Cardiac atrium fibroblast (primary cell): ENCODE measurements at places on chromosomes 11 and 22. TPM values are rescaled to one million over a fixed set of nuclear protein-coding genes. Genes with fewer than 3 reads are reported as not detected.

OR52M1 gene
- not detected in 2 replicates for total RNA-seq

NELL1 gene
- not detected in 2 replicates for total RNA-seq

DDI1 gene
- not detected in 2 replicates for total RNA-seq

INSC gene
- 2.3 TPM in 1 of 2 replicates, not detected in the other for total RNA-seq

NEFH gene
- 0.81 and 2.3 TPM in 2 replicates for total RNA-seq

SLC22A12 gene
- not detected in 2 replicates for total RNA-seq

GAB4 gene
- total RNA-seq: not detected in 2 replicates

FZD4 gene
- 22.8 and 23.8 TPM in 2 replicates for total RNA-seq

WBP2NL gene
- not detected in 2 replicates for total RNA-seq

F2 gene
- not detected in 2 replicates for total RNA-seq

MPPED2 gene
- not detected in 2 replicates for total RNA-seq

PKDREJ gene
- not detected in 2 replicates for total RNA-seq

CDC42EP1 gene
- total RNA-seq: 90.3 and 92.3 TPM in 2 replicates

INPP5J gene
- 0.16 TPM in 1 of 2 replicates, not detected in the other for total RNA-seq

OR5A1 gene
- total RNA-seq: not detected in 2 replicates

TUB gene
- total RNA-seq: 6.3 and 7.2 TPM in 2 replicates

KRTAP5-11 gene
- total RNA-seq: not detected in 2 replicates

OR10A2 gene
- total RNA-seq: not detected in 2 replicates

CARD18 gene
- not detected in 2 replicates for total RNA-seq

SEZ6L gene
- total RNA-seq: not detected in 2 replicates

OR52A1 gene
- total RNA-seq: not detected in 2 replicates

KCNJ1 gene
- total RNA-seq: not detected in 2 replicates

OR6A2 gene
- 0.65 and 3.4 TPM in 2 replicates for total RNA-seq

DDX10 gene
- total RNA-seq: 15.6 and 24.4 TPM in 2 replicates

DDT gene
- total RNA-seq: 129 and 180 TPM in 2 replicates

STK33 gene
- 2.7 TPM in 1 of 2 replicates, not detected in the other for total RNA-seq

LBHD1 gene
- 1.1 and 5.2 TPM in 2 replicates for total RNA-seq

PKNOX2 gene
- total RNA-seq: 2.5 and 4.7 TPM in 2 replicates

RBX1 gene
- total RNA-seq: 51.0 and 53.1 TPM in 2 replicates

ABCG4 gene
- total RNA-seq: under 0.01 TPM in 1 of 2 replicates, not detected in the other

TYMP gene
- total RNA-seq: 48.4 and 51.1 TPM in 2 replicates

TMEM191C gene
- 0.32 and 0.54 TPM in 2 replicates for total RNA-seq

APIP gene
- total RNA-seq: 14.3 and 19.1 TPM in 2 replicates

MS4A1 gene
- not detected in 2 replicates for total RNA-seq
